Right kidney (tissue), 9 donors: ENCODE measurements at places on chromosomes 5 and 9.
A peak's percentile ranks its signal among the peaks of the same experiment; 100 is the strongest.

- no peak for DNase-seq
These were observed 167.0 kb downstream of the FGF18 start for GRCh38 chr5:171586436-171586835.

DNA sequence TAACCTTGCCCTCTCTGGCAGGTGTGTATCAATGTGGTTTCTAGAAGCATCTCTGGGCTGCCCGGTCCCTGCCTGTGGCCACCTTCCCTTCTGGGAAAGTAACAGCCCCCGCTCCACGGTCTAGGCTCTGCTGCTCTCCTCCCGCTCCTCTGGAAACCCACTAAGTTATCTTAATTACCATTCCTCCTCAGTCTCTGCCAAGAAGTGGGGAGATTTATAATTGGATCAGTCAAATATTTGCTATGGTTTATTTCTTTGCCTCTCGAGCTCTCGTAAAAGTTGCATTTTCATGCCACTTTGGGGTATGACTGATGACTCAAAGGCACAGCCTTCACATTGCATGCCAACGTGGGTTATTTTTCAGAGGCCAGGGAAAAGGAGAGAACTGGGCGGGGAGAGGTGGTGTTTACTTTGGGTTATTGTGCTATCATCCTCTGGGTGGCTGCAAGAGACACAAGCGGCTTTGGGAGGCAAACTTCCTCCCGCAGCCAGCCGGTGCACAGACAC, 205.3 kb upstream of the WWC1 start:
- DNase-seq, result peak; percentile 54

DNA sequence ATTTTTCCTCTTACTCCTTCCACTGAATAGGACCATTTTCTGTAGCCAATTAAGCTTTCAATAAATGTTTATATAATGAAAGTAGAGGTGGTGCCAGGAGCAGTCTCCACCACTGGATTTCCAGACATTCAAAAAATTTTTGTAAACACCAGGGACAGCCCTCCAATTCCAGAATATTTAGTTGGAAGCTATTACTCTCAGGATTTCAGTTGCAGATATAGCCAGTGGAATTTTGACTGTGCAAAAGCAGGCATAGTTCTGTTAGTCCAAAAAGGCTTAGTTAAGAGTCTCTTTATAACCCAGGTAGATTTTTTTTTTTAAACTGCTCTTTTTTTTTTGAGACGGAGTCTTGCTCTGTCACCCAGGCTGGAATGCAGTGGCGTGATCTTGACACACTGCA, 138.1 kb upstream of the DMRT1 start:
- DNase-seq, result no peak

DNA sequence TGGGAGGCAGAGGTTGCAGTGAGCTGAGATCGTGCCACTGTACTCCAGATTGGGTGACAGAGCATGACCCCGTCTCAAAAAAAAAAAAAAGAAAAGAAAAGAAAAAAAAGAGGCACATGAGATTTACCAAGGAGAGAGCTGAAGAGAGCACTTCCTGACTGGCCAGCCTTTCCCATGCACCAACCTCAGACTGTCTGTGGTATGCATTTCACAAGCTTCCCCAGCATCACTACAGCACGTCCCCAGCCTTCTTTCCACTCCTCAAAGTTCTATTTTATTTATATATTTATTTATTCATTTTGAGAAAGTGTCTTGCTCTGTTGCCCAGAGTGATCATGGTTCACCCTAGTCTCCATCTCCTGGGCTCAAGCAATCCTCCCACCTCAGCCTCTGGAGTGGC, 13.6 kb upstream of the FUBP3 start:
- no peak for DNase-seq

DNA sequence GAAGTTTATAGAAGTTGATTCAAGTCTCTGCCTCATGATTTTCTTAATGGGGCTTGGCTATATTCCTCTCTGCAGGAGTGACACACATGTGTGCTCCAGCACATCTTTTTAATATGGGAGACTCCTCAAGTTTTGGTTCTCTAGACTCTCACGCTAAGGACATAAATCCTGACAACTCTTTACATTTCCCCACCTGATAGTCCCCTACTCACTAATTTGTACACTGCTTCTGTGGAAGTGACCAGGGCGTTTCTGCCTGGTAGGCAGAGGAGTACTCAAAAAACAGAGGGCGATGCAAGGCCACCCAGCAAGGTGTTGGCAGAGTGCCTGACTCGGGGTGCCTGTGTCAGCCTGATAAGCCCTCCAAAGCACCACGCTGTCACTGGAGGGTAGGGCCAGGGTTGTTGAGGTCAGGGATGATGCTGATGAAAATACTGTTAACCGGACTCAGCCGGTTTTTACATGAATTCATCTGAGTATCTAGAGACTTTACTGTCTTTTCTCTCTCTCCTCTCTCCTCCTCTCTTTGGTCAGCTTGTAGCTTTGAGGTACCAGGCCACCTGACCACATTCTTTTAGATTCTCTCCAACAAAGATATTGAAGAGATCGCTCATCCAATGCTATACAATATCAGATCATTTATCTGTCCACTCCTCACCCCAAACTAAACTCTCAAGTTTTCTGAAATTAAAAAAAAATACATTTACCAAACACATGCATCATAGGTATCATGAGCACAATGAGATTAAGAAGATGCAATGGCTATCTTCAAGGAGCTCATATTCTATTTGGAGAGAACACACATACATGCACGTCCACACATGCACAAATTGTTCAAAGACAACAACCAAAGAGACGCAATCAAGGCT, 205.2 kb downstream of the PIK3R1 start:
- no peak for DNase-seq

DNA sequence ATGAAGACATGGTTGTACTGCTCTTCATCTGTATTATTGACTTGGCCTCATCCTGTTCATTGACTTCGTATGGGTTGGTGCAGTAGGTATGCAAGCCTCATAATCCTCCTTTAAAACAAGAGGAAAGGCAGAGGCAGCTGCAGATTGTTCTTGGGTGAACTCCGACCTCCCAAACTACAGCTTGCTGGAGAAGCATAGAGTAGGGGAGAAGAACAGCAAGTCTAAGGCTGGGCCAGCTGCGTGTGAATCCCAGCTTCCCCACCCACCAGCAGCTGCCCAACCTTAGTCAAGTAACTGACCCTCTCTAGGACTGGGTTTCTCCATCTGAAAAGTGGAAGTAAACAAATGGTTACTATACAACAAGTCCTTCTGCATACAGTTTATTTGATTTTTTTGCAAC, 114.5 kb upstream of the WWC1 start:
- no peak for DNase-seq

- no peak for DNase-seq
These were observed 41.3 kb upstream of the S1PR3 start for GRCh38 chr9:88949961-88950340.

- DNase-seq, result no peak
These were observed 23.7 kb downstream of the NKX2-5 start for GRCh38 chr5:173211284-173211683.

GRCh38 chr5:16992444-16992843, 56.4 kb upstream of the MYO10 start:
- no peak for DNase-seq

DNA sequence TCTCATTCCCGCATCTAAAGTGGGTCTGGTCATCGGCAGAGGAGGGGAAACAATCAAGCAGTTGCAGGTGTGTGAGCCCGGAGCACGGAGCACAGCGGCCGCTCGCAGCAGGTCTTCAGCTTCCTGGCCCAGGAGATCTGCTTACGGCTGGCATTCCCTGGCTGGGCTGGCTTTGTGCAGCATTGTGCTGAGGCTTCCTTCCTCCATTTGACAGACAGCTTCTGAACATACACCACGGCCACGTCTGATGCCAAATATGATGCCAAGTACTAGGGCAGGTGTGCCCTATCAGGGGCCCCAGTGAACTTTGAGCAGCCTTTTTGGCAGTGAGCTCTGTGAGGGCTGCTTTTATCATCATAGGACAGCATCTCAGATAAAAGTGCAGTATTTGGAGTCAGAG, 37.1 kb downstream of the FUBP3 start:
- no peak for DNase-seq

GRCh38 chr5:108836492-108836891, 88.8 kb downstream of the FER start:
- no peak for DNase-seq

DNA sequence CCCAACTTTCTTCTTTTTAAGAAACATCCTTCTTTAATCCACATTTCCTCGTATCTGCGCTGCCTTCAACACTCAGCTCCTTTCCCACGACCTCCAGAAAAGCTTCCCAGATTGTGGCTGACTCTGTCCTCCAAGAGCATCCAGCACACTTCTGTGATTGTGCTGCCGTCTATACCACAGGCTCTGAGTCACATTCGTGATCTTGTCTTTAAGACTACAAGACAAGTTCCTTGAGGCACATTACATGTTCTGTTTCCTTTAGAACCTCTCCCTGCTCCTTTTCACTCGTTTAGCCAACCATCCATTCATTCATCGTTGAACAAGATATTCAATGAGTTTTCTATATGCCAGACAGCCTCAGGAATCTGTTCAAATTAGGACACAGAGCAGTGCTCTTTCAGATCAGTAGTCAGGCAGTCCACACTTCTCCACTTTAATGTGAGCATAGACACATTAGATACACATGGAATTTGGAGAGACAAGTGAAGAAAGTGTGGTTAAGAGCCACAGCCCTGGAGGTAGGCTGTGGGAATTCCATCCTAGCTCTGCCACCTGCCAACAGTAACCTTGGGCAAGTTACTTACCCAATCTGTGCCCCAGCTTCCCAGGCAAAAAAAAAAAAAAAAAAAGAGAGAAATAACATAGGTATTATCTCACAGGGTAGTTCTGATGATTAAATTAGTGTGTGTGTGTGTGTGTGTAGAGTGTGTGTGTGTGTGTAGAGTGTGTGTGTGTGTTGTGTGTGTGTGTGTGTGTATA, 18.9 kb downstream of the WHRN start:
- DNase-seq, result no peak

GRCh38 chr9:129998491-129999140, 44.4 kb downstream of the FNBP1 start:
- no peak for DNase-seq

- no peak for DNase-seq
These were observed 47.1 kb downstream of the SPIN1 start for GRCh38 chr9:88435336-88435735.

DNA sequence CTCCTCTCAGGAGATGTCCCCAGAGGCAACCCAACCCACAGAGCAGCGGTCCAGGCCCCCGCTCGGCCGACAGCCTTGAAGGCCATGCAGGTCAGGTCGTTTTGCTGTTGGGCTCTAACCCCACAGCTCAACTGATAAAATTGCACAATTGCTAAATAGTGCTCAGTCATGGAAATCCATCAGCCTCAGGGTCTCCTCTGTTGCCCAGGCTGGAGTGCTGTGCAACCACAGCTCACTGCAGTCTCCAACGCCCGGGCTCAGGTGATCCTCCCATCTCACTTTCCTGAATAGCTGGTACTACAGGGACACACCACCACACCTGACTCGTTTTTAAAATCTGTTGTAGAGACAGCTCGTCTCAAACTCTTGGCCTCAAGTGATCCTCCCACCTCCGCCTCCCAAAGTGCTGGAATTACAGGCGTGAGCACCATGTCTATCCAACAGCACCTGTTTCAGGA, 18.3 kb downstream of the BRD3OS start:
- no peak for DNase-seq

- DNase-seq, result no peak
These were observed 109.5 kb downstream of the TAF11L14 start for GRCh38 chr5:17743580-17744435.

DNA sequence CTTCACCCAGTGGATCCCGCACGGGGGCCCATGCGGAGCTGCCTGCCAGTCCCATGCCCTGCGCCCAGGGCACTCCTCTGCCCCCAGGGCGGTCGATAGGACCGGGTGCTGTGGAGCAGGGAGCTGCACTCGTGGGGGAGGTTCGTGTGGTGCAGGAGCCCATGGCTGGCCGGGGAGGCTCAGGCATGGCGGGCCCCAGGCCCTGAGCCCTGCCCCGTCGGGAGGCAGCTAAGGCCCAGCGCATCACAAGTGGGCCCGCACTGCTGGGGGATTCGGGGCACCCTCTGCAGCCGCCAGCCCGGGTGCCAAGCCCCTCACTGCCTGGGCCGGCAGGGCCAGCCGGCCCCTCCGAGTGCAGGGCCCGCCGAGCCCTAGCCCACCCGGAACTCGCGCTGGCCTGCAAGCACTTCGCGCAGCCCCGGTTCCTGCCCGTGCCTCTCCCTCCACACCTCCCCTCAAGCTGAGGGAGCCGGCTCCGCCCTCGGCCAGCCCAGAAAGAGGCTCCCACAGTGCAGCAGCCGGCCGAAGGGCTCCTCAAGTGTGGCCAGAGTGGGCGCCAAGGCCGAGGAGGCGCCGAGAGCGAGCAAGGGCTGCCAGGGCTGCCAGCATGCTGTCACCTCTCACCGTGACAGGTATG, 221.1 kb upstream of the RORB start:
- no peak for DNase-seq

DNA sequence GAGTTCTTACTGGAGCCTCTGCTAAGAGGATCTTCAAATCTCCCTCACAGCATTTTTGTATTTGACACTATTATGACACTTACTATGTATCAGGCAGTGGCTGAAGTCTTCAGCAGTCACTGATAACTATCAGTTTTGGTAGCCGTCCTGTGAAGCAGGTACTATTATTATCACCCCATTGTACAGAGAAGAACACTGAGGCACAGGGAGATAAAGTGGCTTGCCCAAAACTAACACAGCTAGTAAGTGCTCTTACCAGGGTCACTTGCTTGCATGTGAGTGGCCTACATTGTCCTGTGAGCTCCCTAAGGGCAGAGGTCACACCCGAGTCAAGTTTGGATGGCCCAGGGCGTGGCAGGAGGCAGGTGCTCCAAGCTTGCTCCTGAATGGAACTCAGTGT, 16.8 kb downstream of the GABBR2 start:
- no peak for DNase-seq

DNA sequence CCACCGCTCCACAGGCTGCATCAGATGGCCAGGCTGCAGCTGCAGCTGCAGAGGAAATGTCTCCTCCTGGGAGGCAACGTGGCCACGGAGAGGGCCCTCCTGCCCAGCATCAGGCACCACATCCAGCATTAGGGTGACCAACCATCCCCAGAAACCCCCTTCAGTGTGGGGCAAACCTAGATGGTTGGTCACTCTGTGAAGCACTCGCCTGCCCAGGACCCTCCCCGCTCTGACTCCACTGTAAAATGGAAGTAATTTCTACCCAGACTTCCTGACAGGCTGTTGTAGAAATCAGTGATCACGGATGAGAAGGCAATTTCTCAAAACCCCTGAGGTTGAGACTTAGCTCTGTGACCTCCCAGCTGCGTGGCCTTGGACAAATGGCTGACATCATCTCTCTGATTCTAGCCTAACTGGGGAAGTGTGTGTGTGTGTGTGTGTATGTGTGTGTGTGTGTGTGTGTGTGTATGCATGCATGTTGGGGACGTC, 31.6 kb downstream of the B4GALT1 start:
- DNase-seq, result no peak

- DNase-seq, result no peak
These were observed 24.2 kb upstream of the STOM start for GRCh38 chr9:121394292-121394691.

GRCh38 chr9:77463151-77463550, 185.0 kb downstream of the GNA14 start:
- DNase-seq, result peak; percentile 47

GRCh38 chr9:7974335-7974960, 174.9 kb upstream of the DMAC1 start:
- DNase-seq, result no peak
